ENCODE measurements at places on chromosomes 16 and 17.

DNA sequence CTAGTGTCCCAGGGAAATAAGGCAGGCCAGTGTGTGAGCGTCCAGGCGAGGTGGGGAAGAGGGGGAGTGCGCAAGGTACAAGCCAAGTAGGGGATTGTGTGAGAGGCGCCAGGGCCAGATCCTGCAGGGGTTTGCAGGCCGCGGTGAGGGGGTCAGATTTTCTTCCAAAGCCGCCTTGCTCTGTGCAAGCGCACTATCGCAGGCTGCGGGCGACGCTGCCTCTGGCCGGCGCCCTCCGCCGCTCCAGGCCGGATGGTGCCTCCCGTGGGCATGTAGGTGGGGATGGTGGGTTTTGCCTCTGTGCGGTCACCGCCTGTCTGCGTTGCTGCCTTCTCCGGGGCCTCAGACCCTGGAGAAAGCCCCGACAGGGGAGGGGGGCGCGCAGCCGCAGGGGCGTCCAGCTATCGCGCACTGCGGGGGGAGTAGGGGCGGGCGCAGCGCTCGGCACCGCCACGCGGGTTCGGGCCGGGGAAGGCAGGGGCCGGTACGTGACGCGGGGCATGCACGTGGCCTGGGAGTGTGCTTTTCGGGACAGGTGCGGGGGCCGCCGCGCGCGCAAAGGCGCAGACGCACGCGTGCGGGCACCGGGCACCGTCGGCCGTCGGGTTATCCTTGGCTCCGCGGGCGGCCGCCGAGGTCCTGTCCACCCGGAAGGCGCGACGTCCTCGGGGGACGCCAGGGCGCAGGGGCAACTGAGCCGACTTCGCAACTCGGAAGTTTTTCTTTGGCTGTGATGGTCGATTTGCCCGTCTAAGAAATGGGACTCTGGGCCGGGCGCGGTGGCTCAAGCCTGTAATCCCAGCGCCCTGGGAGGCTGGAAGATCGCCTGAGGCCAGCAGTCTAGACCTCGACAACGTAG is 1.1 kb upstream of the HAPSTR1 start:
- DNase-seq, result peak; percentile 55

DNA sequence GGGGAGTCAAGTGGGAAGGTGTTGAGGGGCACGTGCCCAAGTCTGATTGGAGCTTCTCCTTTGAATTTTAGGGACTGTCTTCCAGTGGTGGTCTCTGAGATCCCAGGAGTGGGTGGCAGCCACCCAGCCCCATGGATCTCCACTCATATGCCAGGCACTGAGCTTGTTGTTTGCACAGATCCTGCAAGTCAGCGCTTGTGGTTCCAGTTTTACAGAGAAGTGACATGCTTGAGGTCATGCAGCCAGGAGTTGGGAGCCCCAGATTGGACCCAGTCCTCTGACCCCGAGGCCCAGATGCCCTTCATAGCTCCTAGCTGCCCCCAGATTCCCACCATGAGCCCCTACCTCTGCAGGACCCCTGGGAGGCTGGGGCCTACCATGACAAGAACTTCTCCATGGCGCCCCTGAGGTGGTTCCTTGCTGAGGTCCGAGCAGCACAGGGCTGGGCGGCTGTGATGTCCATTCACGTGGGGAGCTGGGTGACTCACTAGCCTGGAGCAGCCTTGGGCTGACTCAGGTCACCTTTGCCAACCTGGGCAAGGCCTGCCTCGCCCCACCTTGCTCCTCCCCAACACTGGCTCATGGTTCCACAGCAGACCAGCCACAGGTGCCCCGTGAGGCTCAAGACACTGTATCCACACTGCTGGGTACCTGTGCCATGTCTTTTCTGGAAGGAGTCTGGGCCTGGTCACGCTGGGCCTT is 47.4 kb downstream of the RAI1 start:
- no peak for DNase-seq

GRCh38 chr16:18983565-18984434 is at the start of gene TMC7:
Gene TMC7 (plus strand): TSS chr16:18983934. CDS start chr16:18984064, 130 bp downstream.
- peak; percentile 83 for DNase-seq

DNA sequence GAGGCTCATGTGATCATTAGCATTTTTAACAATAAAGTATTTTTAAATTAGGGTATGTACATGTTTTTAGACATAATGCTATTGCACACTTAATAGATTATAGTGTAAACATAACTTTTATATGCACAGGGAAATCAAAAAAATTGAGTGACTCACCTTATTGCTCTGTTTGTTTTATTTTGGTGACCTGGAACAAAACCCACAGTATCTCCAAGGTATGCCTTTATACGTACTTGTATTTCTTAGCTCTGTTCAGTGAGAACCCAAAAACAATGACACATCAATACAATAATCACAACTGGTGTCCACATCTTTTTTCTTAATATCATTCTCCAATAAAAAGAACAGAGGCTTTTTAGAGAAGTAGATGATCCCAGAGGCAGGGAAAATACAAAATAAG is 112.2 kb downstream of the CYB561 start:
- no peak for DNase-seq

- DNase-seq, result no peak
Observed at GRCh38 chr16:59385491-59385890, 651.4 kb upstream of the GOT2 start.

GRCh38 chr17:16934836-16935235 is 37.1 kb downstream of the TNFRSF13B start:
- no peak for DNase-seq

DNA sequence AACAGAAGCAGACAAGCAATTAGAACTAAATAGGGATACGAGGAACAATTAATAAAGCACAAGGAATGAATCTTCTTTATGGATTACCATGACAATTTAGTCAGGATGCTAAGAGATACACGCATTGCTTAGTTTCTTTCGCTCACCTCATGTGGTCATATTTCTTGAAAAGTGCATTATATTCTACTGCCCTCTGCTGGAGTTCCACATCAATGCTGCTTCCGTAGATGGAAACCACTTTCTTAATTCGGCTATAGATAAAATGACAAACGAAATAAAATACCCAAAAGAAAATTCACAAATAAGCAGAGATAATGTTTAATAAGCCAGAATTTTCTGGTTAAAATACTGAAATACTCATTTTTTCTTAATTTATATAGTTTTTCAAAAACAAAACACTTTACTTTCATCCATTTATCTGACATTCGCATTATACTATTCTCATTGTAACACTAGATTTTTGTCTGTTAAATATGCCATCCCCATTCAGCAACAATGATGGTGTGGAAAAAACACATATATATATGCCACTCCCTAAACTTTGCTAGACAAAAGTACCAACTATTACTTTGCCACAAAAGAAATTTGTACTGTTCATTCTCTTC is 22.0 kb upstream of the PHLPP2 start:
- DNase-seq, result no peak

DNA sequence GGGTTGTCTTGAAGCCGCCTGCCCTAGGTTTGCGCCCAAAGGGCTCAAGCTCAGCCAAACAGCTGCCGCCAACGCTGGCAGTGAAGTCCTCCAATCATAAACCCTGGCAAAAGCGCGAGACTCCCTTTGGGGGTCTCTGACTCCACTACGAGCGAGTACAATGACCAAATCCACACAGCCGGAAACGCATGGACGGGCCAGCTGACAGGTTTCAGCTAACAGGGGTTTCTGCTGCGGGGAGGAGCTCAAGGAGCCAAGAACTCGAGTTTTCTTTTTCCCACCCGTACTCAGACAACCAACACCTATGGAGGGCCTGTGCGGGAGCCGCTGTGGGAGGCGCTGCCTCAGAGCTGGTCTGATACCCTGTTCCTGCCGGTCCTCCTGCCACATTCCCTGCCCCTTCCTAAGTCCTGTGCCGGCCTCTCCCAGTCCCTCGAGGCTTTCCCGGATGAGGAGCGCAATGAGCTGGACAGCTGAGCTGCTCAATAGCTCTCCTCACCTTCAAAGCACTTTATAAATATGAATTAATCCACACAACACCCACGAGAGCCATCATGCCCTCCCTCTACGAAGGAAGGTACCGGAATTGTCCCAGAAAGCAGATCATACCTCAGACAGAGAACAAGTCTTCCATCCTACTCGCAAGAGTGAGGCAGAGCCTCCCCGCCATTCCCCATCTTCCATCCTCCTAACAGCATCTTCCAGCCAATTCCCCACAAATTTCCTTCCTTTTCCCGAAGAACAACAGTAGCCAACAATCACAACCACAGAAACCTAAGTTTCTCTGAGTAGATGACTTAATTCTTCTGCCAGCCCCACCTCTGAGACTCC is 6.1 kb downstream of the ABR start:
- DNase-seq, result no peak

- no peak for DNase-seq
Observed at GRCh38 chr16:74034862-74035261, 261.8 kb upstream of the PSMD7 start.

GRCh38 chr16:8955828-8956227 is 7.9 kb downstream of the USP7 start:
- no peak for DNase-seq

DNA sequence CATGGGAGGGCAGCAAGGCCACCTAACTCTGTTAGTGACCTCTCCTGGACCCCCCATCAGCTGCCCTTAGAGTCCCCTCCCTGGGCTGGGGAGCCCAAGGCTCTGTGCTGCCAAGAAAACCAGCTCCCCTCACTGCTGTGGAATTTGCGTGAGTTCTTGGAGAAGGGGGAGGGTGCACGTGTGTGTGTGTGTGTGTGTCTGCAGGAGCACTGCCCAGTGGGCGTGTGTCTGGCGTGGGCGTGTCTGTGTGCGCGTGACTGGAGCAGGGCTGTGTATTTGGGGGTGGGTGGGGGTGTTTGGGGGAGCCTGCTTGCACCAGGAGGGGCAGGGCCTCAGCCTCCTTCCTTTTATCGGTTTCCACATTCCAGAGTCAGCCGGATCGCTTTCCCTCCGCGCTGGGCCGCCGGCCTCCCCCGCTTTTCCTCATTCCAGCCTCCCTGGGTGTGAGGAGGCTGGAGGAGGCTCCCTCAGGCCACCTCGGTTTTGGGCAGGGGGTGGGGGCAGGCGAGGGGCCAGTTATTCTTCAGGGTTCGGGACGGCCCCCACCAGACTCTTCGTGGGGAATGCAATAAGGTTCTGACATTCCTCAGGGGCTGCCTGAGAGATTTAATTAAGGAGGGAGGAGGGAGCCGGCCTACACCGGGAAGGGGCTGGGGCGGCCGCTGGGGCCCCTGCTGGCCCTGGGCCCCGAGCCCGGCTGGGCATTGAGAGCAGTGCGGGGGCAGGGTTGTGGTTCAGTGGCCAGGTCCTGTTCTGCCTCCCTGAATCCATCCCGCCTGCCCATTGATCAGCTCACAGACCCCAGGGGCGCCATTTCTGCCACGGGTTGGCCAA is 2.5 kb downstream of the VASN start:
- DNase-seq, result peak; percentile 60

DNA sequence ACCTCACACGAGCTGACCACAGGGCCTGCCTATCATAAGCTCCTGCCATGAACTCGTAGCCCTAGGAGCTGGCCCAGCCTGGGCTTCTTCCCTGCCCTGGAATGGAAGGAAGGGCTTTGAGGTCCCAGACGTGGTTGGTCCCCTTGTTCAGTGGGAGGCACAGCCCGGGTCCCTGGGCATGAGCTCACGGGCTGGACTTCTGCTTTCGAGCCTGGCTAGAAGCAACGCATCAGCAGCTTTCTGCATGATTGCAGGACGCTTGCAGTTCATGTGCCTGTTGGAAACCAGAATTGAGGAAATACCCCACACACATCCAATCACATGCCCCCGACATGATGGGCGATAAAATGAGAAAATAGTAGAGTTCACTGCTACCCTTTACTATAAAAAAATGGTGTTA is 293.3 kb downstream of the MAF start:
- DNase-seq, result peak; percentile 75
